T-helper 2 cell treated with Interferon-gamma antibody and Interleukin-4, amounts not matched to agents 100 ng/mL and 5 ng/mL, for 36 hours (primary cell): ENCODE measurements at places on chromosomes 2 and 18. TPM values are rescaled to one million over a fixed set of nuclear protein-coding genes. Genes with fewer than 3 reads are reported as not detected.

The AQP12B gene
- total RNA-seq, result not detected in 2 replicates

The ASXL3 gene
- total RNA-seq, result not detected in 2 replicates

The SULT1C4 gene
- not detected in 2 replicates for total RNA-seq

The GAREM1 gene
- not detected in 2 replicates for total RNA-seq

The DCDC2C gene
- not detected in 2 replicates for total RNA-seq

The COL6A3 gene
- 0.52 and 0.80 TPM in 2 replicates for total RNA-seq

The PLCD4 gene
- total RNA-seq, result 0.30 and 0.48 TPM in 2 replicates

The CFAP221 gene
- total RNA-seq, result not detected in 2 replicates

The WDCP gene
- 20.2 and 22.3 TPM in 2 replicates for total RNA-seq

The AOX1 gene
- total RNA-seq, result 0.20 TPM in 1 of 2 replicates, not detected in the other

The VWC2L gene
- total RNA-seq, result not detected in 2 replicates

The RIT2 gene
- not detected in 2 replicates for total RNA-seq

The IL1RN gene
- 0.70 TPM in 2 replicates for total RNA-seq

The SCN9A gene
- total RNA-seq, result 1.9 and 2.7 TPM in 2 replicates
